ENCODE measurements at places on chromosomes 16 and 17.

DNA sequence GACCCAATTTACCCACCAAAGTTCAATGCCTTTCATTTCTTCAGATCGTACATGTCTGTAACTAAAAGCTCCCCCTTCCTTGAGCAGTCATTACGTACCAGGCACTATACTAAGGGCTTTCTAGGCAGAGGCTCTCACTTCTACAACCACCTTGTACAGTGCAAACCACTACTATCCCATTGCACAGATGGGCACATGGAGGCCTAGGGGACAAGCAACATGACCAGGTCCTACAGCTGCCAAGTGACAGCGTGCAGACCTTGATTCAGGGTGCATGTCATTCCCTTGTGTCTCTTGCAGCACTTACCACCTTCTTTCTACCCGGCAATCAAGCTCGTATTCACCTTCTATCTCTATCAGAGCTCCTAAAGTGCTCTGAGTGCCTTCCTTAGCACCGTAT lies 382.7 kb downstream of the SOX9 start:
- no peak for DNase-seq

GRCh38 chr17:13967416-13967815 lies 101.9 kb upstream of the COX10 start:
- DNase-seq = no peak

DNA sequence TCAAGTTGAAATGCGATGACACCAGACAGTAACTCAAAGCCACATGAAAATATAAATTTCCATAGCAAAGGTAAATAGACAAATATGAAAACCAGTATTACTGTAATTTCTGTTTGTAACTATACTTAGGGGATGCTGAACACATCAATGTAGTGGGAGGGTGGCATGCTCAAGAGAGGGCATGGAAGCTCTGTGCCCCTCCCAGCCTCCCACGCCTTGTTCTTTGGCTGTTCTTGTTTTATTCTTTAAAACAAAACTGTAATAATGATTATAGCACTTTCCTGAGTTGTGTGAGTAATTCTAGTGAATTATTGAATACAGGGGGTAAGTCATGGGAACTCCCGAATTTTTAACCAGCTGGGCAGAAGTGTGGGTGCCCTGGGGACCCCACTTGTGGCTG lies 11.0 kb upstream of the GPT2 start:
- DNase-seq = no peak

- DNase-seq = no peak
Measured at GRCh38 chr17:43769426-43769825, 9.4 kb downstream of the DUSP3 start.

DNA sequence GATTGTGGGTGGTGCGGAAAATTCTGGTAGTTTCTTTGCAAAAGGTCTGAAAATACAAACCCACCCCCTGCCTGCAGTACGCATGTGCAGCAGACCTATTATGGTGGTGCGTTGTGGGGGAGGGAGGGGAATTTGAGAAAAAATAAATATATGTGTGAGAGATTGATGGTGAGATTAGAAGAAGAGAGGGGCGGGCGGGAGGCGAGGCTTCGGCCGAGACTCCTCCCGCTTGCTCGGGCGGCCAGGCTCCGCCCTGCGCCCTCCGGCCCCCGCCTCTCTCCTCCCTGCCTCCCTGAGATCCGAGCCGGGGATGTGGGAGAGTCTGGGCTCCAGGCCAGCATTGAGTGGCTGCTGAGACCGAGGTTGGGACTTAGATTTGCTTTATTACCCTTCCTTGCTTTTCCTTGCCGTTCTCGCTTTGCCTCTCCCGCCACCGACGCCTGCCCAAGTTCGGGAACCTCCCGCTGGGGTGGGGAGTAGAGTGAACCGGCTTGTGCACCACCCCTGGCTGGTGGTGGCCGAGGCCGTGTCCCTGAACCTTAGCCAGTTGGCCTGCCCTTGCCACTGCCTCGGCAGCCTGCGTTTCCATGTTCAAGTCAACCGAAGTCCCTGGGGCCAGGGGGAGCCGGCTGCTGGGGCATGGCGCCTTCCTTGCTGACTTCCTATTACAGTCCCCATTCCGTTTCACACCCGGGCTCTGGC lies 956 bp upstream of the CHD3 start:
- DNase-seq = peak; percentile 89

DNA sequence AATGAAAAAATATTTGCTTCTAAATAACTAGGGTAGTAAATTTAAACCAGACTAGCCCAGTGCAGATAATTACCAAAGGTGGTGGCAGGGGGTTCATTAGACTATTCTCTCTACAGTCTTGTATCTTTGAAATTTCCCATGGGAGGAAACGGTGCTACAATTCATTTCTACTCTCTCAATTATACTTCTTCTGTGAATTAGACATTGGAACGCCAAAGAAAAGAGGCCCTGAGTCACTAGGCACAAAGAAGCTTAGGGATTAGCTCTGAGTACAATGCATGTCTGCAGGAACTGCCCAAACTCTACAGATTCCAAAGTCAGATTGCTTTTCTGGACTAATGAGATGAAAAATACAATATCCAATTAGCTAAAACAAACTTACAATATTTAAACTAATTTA lies 30.7 kb upstream of the ARL6IP1 start:
- DNase-seq = no peak

DNA sequence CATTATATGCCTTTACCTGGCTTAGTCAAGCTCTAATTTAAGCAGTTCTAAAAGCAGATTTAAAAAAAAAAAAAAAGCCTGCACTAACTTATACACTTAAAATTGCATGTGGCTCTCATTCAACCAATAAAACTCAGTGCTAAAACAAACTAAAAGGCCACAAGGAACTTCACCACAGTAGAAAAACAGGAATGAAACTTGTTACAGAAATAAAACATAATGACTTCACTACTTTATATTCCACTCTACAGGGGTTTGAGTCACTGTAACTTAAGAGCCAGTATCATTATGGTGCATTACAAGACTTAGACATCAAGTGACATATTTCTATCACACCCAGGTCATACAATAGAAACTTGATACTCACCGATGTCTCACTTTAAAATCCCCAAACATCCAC lies 11.1 kb downstream of the CA10 start:
- DNase-seq = no peak
